ENCODE measurements at places on chromosomes 7 and 10. TPM values are rescaled to one million over a fixed set of nuclear protein-coding genes. Genes with fewer than 3 reads are reported as not detected.

GRCh38 chr10:63267414-63268148 lies 134.5 kb downstream of the NRBF2 start:
- no peaks in the 10 kb centered on the region for H3K27me3 ChIP-seq
- peak overlapping the region; percentile 78 for H3K27ac ChIP-seq
- peaks cover 2% of the 10 kb centered on the region for H3K36me3 ChIP-seq
- peak; percentile 42 for DNase-seq
- H3K4me3 ChIP-seq, result peak overlapping the region; percentile 53
- 0 out of 3 replicates have a peak, but pooled peaks cover 3% of the 10 kb centered on the region for H3K4me1 ChIP-seq

GRCh38 chr10:113476191-113476590 lies 76.7 kb upstream of the HABP2 start:
- H3K27me3 ChIP-seq, result no peaks in the 10 kb centered on the region
- no peaks in the 10 kb centered on the region for H3K4me1 ChIP-seq
- DNase-seq, result no peak
- no peaks in the 10 kb centered on the region for H3K36me3 ChIP-seq

DNA sequence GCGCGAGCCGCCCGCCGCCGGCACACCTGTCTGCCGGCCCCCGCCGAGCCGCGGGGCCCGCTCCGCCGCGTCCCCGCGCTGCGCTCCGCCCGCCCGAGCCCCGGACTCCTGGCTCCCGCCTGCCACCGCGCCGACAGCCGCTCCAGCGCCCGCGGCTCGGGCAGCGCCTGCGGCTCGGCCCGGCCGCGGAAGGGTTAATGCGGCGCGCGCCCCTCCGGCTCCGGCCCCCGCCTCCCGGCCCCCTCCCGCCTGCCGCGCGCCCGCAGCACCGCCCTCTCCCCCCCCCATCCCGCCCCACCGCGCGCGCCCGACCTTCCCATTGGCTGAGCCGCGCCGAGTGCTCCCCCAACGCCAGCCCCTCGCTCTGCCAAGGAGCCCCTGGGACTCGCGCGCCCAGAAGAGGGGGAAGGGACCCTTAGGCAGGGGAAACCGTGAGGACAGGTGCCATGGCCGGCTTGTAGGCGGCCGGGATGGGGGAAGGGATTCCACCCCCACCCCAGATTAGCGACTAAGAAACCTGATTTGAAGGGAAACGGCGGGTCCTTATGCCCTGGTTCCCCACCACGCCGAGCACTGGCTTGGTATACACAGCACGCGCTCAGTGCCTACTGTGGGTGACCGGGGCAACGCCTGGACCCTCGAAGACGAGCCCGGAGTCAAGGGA lies at the start of gene KCNH2:
Gene KCNH2 (minus strand): TSS at position 196 of the 664 bp plus-strand sequence. CDS start 408 bp downstream, outside the sequence.
- H3K4me3 ChIP-seq, result peak within 1 kb of the TSS; percentile 45
- H3K4me1 ChIP-seq, result peaks cover 71% of the 10 kb centered on the region
- peak within 1 kb of the TSS; percentile 34 for H3K27ac ChIP-seq
- DNase-seq, result peak; percentile 98

DNA sequence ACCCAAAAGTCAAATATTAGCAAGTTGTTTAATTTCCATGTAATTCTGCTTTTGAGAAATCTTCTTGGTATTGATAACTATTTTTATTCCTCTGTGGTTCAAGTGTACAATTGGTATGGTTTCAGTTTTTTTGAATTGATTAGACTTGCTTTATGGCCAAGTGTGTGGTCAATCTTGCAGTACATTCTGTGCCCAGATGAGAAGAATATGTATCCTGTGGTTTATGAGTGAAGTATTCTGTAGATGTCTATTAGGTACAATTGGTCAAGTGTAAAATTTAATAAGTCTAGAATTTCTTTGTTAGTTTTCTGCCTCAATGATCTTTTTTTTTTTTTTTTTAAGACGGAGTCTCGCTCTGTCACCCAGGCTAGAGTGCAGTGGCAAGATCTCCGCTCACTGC lies 36.6 kb upstream of the C7orf33 start:
- H3K27ac ChIP-seq, result no peak overlapping the region
- peaks cover 10% of the 10 kb centered on the region for H3K27me3 ChIP-seq
- H3K4me3 ChIP-seq, result no peak overlapping the region

DNA sequence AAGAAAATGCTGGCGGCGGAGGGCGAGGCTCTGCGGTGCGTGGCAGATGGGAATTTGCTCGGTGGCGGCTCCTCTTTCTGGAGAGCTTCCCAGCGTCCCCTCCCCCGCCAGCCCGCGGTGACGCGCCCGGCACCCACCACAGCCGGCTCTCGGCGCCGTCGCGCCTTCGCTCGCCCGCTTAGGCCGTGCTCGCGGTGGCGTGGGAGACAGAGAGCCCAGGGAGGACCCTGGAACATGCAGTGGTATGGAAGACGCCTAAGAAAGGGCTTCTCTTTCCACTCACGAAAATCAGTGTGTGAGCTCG lies 576 bp upstream of the CSGALNACT2 start:
- H3K36me3 ChIP-seq, result no peaks in the 10 kb centered on the region
- H3K4me3 ChIP-seq, result peak overlapping the region; percentile 87
- H3K4me1 ChIP-seq, result peaks cover 25% of the 10 kb centered on the region
- peak; percentile 63 for DNase-seq

The IDI2 gene
- polyA plus RNA-seq, result not detected

The UTF1 gene
- not detected for polyA plus RNA-seq

GRCh38 chr7:95279417-95279816 lies 44.9 kb downstream of the PON1 start:
- H3K4me1 ChIP-seq, result no peaks in the 10 kb centered on the region
- no peak for DNase-seq
- no peaks in the 10 kb centered on the region for H3K36me3 ChIP-seq
- no peaks in the 10 kb centered on the region for H3K27me3 ChIP-seq
- no peak overlapping the region for H3K27ac ChIP-seq

- no peak overlapping the region for H3K4me3 ChIP-seq
- H3K4me1 ChIP-seq, result no peaks in the 10 kb centered on the region
- DNase-seq, result no peak
- peaks cover 39% of the 10 kb centered on the region for H3K27me3 ChIP-seq
- H3K27ac ChIP-seq, result no peak overlapping the region
- no peaks in the 10 kb centered on the region for H3K36me3 ChIP-seq
Measured at GRCh38 chr7:148395990-148396716, 194.4 kb upstream of the C7orf33 start.

GRCh38 chr7:48901966-48902365 lies 22.4 kb upstream of the CDC14C start:
- no peak overlapping the region for H3K4me3 ChIP-seq
- no peaks in the 10 kb centered on the region for H3K4me1 ChIP-seq
- no peak overlapping the region for H3K27ac ChIP-seq
- DNase-seq, result no peak

The FGF8 gene
- 0.44 TPM for polyA plus RNA-seq

GRCh38 chr7:99028261-99028973 lies 115.5 kb downstream of the SMURF1 start:
- no peak for DNase-seq
- H3K27me3 ChIP-seq, result no peaks in the 10 kb centered on the region
- H3K4me3 ChIP-seq, result no peak overlapping the region
- no peak overlapping the region for H3K27ac ChIP-seq
- H3K4me1 ChIP-seq, result no peaks in the 10 kb centered on the region

DNA sequence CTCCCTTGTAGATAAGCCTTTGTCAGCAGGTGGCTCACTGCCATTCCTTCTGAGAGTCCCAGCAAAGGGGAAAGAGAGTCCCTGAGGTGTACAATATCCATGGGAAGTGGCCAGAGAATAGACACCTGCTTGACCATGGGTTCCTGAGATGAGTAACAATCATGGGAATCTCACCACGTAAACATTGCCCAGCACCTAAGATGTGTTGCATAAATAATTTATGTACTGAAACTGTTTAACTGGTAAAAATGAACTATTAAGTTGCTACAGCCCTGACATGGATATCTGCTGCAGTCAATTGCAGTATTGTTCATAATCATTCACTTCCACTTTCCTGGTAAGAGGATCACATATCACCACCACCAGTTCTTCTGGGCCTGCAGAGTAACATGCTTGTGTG lies 123.8 kb upstream of the INHBA start:
- no peak overlapping the region for H3K27ac ChIP-seq
- DNase-seq, result no peak
- H3K4me3 ChIP-seq, result no peak overlapping the region
- no peaks in the 10 kb centered on the region for H3K4me1 ChIP-seq
- no peaks in the 10 kb centered on the region for H3K27me3 ChIP-seq

DNA sequence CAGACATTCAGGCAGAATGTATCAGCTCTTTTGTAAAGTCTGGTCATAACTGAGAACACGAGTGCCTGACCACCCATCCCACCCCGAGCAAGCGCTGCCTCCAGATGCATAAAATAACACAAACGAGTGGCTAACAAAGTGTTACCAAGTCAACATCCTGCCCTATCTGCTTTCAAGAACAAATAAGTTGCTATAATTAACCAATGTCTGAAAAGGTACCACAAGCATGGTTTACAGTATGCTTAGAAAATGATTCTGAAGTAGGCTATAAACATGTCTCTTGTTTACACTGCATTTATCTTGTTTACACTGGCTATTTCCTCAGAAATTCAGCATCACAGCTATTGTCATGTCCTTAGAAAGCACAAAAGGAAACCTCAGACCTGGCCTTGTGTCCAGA lies 49.5 kb downstream of the PIK3AP1 start:
- H3K27me3 ChIP-seq, result no peaks in the 10 kb centered on the region
- H3K4me3 ChIP-seq, result no peak overlapping the region
- DNase-seq, result no peak
- no peaks in the 10 kb centered on the region for H3K36me3 ChIP-seq

DNA sequence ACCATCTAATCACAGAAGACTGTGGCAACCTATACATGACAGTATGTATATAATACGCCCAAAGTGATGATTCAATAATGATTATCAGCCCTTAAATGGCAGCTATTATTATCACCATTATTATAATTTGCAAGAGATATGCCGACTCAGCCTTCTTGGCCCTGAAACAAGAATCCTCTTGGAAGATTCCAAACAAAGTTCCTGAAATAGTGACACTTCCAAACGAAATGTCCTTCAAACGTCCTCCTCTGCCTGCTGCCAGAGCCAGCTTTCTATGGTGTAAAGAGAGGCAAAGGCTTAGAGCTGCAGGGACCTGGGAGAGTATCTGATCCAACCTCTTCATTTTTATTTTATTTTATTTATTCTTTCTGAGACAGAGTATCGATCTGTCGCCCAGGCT lies 36.0 kb downstream of the NRAP start:
- H3K36me3 ChIP-seq, result no peaks in the 10 kb centered on the region
- H3K27ac ChIP-seq, result no peak overlapping the region
- H3K4me3 ChIP-seq, result no peak overlapping the region
- no peak for DNase-seq
- peaks cover 16% of the 10 kb centered on the region for H3K27me3 ChIP-seq

The CFAP43 gene
- polyA plus RNA-seq, result 0.04 TPM

DNA sequence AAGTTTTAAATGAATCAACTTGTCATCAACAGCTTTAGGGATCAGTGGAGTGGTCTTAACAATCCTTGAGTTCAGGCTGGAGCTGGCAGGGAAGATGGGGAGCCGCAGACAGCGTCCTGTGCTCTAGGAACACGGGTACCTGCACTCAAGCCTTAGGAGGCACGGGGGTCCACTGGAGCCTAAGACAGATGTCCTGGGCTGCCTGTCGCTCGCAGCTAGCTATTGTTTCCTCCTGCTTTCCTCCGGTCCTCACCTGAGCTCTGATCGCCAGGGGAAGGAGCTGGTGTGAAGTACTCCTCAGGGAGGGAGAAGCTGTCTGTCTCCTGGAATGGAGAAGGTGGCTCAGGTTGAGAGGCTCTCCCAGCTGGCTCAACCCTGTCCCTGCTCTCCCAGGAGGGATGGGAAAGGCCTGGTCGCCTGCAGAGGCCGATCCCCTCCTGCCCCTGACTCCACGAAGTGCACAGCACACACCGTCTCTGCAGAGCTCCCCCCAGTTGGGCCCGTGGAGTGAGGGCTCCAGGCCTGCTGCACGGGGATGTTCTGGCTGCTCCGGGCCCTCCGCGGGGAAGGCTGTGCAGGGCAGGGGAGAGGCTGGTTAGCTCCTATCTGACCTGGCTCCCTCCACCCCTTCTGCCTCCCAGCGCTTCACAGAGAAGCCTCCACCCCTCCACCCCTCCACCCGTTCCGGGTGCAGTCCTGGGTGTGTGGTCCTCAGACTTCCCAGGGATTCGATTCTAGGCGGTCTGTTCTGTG lies 14.5 kb upstream of the PYROXD2 start:
- peaks cover 61% of the 10 kb centered on the region for H3K36me3 ChIP-seq
- no peaks in the 10 kb centered on the region for H3K27me3 ChIP-seq
- DNase-seq, result no peak
- H3K27ac ChIP-seq, result no peak overlapping the region

GRCh38 chr7:33248671-33249070 lies 119.3 kb downstream of the BBS9 start:
- no peaks in the 10 kb centered on the region for H3K27me3 ChIP-seq
- no peaks in the 10 kb centered on the region for H3K36me3 ChIP-seq
- DNase-seq, result no peak
- no peak overlapping the region for H3K4me3 ChIP-seq

The SAMD9 gene
- polyA plus RNA-seq, result 1.5 TPM

- no peak overlapping the region for H3K27ac ChIP-seq
- no peaks in the 10 kb centered on the region for H3K27me3 ChIP-seq
- DNase-seq, result no peak
- no peaks in the 10 kb centered on the region for H3K36me3 ChIP-seq
- no peak overlapping the region for H3K4me3 ChIP-seq
Measured at GRCh38 chr7:80334908-80335307, 177.0 kb downstream of the GNAT3 start.

GRCh38 chr7:67451306-67451705 lies 454.7 kb downstream of the TYW1 start:
- H3K27me3 ChIP-seq, result 0 out of 3 replicates have a peak, but pooled peaks cover 2% of the 10 kb centered on the region
- DNase-seq, result no peak
- no peak overlapping the region for H3K27ac ChIP-seq
- H3K4me1 ChIP-seq, result peaks cover 8% of the 10 kb centered on the region
- H3K36me3 ChIP-seq, result no peaks in the 10 kb centered on the region

- H3K4me1 ChIP-seq, result no peaks in the 10 kb centered on the region
- DNase-seq, result no peak
- H3K4me3 ChIP-seq, result no peak overlapping the region
- H3K27me3 ChIP-seq, result peaks cover 26% of the 10 kb centered on the region
Measured at GRCh38 chr10:130364631-130365411, 228.6 kb downstream of the GLRX3 start.

GRCh38 chr7:142508251-142508650 lies 241.0 kb upstream of the PRSS1 start:
- H3K27ac ChIP-seq, result no peak overlapping the region
- DNase-seq, result no peak
- no peaks in the 10 kb centered on the region for H3K36me3 ChIP-seq
- no peaks in the 10 kb centered on the region for H3K4me1 ChIP-seq
- no peaks in the 10 kb centered on the region for H3K27me3 ChIP-seq
- no peak overlapping the region for H3K4me3 ChIP-seq

The CALCR gene
- polyA plus RNA-seq, result 0.11 TPM

- H3K27ac ChIP-seq, result peak overlapping the region; percentile 68
- peak overlapping the region; percentile 77 for H3K4me3 ChIP-seq
- H3K4me1 ChIP-seq, result peaks cover 9% of the 10 kb centered on the region
- H3K36me3 ChIP-seq, result peaks cover 34% of the 10 kb centered on the region
- DNase-seq, result no peak
Measured at GRCh38 chr10:22324413-22324812, 3.5 kb downstream of the BMI1 start.

The ITPRID1 gene
- polyA plus RNA-seq, result not detected

GRCh38 chr7:132461032-132461592 lies 115.2 kb downstream of the PLXNA4 start:
- H3K27ac ChIP-seq, result no peak overlapping the region
- DNase-seq, result no peak
- H3K36me3 ChIP-seq, result no peaks in the 10 kb centered on the region
- H3K27me3 ChIP-seq, result peaks cover 8% of the 10 kb centered on the region
- no peaks in the 10 kb centered on the region for H3K4me1 ChIP-seq
- H3K4me3 ChIP-seq, result no peak overlapping the region

- DNase-seq, result no peak
- no peaks in the 10 kb centered on the region for H3K36me3 ChIP-seq
- H3K4me3 ChIP-seq, result no peak overlapping the region
- H3K4me1 ChIP-seq, result no peaks in the 10 kb centered on the region
- no peaks in the 10 kb centered on the region for H3K27me3 ChIP-seq
Measured at GRCh38 chr10:62543571-62544355, 169.6 kb downstream of the ZNF365 start.
